Esophagus muscularis mucosa (tissue), 4 donors: ENCODE measurements at places on chromosomes 7 and 10. TPM values are rescaled to one million over a fixed set of nuclear protein-coding genes. Genes with fewer than 3 reads are reported as not detected.

DNA sequence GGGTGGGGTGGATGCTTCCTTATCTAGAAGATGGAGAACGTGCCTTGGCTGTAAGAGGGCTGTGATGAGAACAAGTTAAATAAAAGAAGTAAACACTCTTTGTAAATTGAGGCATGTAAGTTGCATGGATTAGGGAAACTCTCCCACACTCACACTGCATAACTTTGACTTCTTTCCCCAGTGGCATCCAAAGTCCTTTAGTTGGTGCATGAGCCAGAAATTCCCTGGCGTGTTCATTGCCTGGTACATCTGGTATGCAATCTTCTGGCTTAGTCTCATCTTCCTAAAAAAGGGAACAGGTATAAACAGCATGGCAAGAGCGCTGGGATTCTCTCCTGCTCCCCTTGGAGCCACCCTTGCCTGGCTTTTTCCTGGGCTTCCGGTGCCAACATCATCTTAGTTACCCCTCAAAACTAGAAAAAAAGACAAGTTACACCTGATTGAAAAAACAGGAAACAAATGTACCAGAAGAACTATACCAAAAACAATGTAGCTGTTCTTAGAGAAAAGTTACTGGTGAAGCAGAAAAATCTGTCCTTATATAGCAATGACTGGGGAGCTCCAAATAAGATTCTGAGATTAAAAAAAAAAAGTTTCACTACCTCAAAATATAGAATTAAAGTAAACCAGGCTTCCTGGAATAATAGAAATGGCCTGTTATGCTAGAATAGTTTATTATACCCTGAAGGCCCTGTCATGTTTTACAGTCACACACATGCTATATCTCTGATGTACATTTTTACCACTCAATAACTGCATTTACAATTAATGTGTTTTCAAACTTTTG, 9.9 kb downstream of the RP9 start:
- no peaks in the 10 kb centered on the region for H3K27me3 ChIP-seq
- no peak overlapping the region for H3K27ac ChIP-seq
- H3K36me3 ChIP-seq: peaks cover 94% of the 10 kb centered on the region
- no peaks in the 10 kb centered on the region for H3K4me1 ChIP-seq
- H3K4me3 ChIP-seq: no peak overlapping the region
- DNase-seq: no peak

CFAP43 gene
- total RNA-seq: not detected

DNA sequence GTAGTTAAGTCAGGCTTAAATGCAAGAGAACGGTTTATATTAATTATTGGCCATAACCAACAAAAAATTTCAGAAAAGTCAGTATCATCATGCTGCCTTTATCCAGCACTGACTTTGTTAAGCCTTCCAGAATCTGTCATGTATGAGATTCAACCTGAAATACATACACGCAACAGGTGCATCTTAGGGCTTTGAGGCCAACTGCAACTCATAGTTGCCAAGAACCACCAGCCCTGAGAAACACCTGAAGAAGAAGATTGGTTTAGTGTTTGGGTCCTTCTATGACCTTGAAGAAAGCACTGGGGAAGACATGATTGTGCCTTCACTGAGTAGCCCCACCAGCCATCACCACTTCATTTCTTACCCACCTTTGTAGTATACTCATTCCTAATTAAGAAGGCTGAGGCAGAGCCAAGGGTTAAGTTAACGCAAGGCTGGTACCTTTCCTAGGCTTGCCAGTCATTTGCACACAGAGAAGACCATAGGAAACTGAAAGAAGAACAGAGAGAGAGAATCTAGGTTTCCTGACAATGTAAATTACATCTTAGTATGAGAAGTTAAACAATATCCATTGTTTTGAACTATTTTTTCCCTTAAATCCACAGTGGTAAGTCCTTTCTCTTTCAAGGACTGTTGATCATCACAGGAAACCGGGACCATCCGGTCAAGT, 200.1 kb upstream of the PRKCQ start:
- peak; percentile 78 for DNase-seq
- H3K36me3 ChIP-seq: no peaks in the 10 kb centered on the region
- no peak overlapping the region for H3K27ac ChIP-seq

MACC1 gene
- total RNA-seq: 0.17 TPM

DNA sequence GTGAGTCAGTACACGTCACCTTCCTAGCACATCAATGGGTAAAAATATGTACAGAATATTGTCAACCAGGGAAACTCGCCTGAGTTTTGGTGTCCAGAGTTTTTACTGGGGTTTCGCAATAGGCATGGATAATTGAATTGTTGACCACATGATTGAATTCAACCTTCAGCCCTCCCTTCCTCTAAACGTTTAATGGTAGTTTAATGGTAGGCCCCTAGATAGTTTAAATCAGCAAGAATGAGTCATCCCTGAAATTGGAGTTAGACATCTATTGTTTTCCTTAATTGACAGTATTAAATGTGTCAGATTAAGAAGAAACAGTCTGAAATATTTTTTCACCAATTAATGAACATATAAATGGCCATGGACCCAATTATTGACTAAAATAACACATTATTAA, 57.8 kb upstream of the CACNA2D1 start:
- no peaks in the 10 kb centered on the region for H3K27me3 ChIP-seq
- peaks cover 4% of the 10 kb centered on the region for H3K4me1 ChIP-seq
- DNase-seq: no peak
- H3K36me3 ChIP-seq: no peaks in the 10 kb centered on the region

DNA sequence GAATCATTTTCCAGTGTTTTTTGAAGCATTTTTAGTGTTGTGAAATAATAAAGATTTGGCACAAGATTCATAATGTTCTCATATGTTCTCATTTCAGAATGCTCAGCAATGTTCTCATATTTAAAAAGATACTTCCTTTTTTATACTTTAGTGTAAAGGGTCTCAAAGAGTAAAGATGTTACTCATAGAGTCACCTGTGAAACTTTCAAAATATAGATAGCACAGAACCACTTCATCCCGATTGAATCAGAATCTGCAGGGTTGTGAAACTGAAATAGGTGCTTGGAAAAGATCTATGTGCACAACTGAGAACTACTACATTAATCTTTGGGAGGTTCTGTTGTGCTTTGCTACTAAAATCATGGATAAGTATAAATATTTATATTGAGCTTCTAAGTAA, 144.7 kb downstream of the MDFIC start:
- H3K36me3 ChIP-seq: no peaks in the 10 kb centered on the region
- no peaks in the 10 kb centered on the region for H3K27me3 ChIP-seq
- no peak overlapping the region for H3K4me3 ChIP-seq
- H3K4me1 ChIP-seq: no peaks in the 10 kb centered on the region
- no peak for DNase-seq

DNA sequence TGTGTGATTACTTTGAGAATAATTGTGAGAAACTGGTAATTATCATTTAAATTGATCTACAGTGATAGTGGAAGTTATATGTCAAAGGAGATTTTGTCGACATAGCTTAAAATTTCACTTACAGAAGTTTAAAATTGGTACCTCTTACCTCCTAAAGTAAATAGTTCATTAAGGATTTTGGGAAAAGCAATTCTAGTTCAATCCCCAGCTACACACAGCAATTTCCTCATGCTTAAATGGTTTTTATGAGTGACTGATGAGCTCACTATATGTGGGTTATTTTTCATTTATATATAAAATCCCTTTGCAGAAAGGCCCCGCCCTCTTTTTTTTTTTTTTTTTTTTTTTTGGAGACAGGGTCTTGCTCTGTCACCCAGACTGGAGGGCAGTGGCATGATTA, 12.7 kb downstream of the KMT2E start:
- DNase-seq: no peak
- H3K27me3 ChIP-seq: no peaks in the 10 kb centered on the region
- no peak overlapping the region for H3K4me3 ChIP-seq
- H3K36me3 ChIP-seq: no peaks in the 10 kb centered on the region
- peaks cover 71% of the 10 kb centered on the region for H3K4me1 ChIP-seq

DNA sequence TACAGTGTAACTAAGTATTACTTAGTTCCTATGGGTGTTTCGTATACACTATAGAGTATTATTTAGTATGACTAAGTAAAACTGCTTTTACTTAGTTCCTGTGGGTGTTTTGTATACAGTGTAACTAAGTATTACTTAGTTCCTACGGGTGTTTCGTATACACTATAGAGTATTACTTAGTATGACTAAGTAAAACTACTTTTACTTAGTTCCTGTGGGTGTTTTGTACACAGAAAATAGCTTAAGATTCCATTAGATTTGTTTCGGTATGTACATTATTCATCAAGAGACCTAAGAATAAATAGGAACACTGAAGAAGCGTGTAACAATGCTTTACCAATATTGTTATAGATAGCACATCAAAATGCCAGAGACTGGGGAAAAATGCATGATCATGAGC, 25.0 kb downstream of the IGF2BP3 start:
- H3K36me3 ChIP-seq: no peaks in the 10 kb centered on the region
- no peaks in the 10 kb centered on the region for H3K4me1 ChIP-seq
- no peak overlapping the region for H3K4me3 ChIP-seq
- H3K27ac ChIP-seq: no peak overlapping the region
- DNase-seq: no peak

DNA sequence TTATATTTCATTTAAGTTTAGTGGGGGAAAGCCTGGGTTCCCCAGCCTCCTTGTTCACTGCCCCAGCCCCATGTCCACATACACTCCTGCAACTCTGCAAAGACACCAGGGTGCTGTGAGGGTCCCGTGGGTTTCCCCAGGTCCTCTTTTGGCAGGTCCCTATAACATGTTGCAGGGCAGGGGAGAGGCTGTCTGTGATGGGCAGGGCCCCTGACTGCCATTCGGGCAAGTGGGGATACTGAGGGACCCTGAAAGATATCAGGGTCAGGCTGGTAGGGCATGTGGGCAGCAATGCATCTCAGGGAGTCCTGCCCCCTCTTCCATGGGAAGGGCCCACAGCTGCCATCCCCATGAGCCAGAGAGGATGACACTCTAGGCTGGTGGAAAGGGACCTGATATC, 28.4 kb downstream of the RASGEF1A start:
- no peak for DNase-seq
- no peaks in the 10 kb centered on the region for H3K36me3 ChIP-seq
- no peak overlapping the region for H3K27ac ChIP-seq
- H3K4me3 ChIP-seq: no peak overlapping the region

DNA sequence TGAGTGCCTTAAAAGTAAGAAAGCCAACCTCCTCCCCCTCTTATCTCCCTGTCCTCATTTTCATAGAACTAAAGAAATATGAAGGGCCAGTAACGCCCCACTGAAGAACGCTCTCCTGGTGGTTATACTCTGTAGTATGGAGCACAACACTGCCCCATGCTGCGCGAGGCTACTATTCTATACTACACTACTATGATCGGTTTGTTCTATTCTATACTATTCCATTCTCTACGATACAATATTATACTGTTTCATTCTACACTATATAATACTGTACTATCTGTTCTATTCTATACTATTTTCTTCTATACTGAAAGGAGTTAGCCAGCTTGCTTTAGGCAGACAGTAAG, 34.8 kb downstream of the DIP2C start:
- H3K36me3 ChIP-seq: no peaks in the 10 kb centered on the region
- no peaks in the 10 kb centered on the region for H3K27me3 ChIP-seq
- peak overlapping the region; percentile 91 for H3K27ac ChIP-seq

DNA sequence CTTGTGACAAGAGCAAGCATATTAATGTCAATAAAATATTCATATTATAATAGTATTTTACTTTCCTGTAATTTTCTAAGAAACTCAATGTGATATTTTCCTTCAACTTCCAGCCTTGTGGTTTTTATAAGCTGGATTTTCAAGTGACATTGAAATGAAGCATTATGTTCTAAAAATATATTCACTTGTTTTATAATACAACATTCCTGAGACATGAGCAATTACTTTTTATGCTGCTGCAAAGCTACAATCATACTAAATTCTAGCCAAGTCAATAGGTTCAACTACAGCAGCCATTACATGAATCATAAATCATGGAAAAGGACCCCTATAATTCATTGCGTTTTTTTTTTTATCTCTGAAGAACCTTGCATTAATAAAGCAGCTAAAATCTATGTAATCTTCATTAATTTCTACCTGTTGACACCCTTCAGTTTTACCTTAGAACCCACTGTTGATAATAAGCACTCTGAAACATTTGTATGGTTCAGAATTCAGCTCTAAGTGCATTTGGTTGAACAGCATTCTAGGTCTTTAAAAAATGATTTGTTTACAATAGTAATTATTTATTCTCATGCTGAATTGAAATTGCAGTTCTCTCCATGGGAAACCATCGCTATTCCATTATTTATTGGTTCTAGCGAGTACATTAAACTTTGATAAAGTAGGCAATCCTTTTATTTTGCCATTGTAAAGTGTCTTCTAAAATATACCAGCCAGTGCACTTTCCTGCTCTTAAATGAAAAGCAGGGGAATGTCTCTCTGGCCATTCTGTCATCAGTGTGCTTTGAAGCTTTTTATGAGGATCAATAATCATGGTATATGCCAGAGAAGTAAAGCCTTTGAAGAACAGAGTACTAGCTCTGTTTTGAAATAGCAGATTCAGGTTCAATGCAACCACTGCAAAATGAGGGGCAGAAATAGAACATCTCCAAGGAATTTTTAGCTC, 132.6 kb downstream of the GNAT3 start:
- H3K36me3 ChIP-seq: no peaks in the 10 kb centered on the region
- no peaks in the 10 kb centered on the region for H3K27me3 ChIP-seq
- DNase-seq: no peak
- H3K27ac ChIP-seq: peak overlapping the region; percentile 65
- no peak overlapping the region for H3K4me3 ChIP-seq
- H3K4me1 ChIP-seq: peaks cover 18% of the 10 kb centered on the region

DNA sequence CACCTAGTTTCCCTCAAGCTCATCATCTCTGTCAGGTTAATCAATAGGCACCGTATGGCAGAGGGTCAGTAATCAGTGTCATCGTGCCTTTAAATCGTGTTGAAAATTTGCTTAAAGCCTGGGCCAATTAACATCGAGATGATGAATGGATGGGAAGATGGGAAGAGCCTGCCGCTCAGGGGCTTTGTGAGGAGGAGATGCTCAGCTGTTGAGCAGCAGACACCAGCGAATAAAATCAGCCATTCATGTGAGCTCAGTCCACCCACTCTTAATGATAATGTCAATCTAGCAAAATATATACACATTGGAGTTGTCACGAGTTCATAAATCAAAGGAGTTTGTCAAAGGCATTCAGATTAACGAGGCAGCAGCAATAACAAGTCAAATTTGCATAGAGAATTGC, 97.7 kb downstream of the BTRC start:
- no peaks in the 10 kb centered on the region for H3K36me3 ChIP-seq
- no peak for DNase-seq
- no peaks in the 10 kb centered on the region for H3K27me3 ChIP-seq

DNA sequence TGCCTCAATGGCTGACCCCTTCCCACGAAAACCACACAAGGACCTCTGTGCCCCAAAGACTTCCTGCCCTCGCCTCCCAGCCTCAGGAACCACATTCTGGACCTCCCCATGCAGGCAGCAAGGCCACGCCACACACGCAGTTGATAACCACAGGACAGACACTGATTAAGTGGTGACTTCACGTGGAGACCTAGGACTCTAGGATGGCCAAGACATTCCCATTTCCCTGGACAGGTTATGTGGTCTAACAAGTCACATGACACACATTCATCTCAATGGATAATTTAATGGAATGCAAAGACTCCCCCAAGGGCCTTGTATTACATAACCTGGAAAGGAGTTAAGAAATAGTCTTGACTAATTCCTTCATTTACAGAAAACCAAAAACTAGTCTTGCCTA, 110.2 kb downstream of the LARP4B start:
- H3K4me3 ChIP-seq: no peak overlapping the region
- H3K36me3 ChIP-seq: peaks cover 68% of the 10 kb centered on the region
- no peak for DNase-seq
- no peaks in the 10 kb centered on the region for H3K4me1 ChIP-seq
- no peaks in the 10 kb centered on the region for H3K27me3 ChIP-seq
- no peak overlapping the region for H3K27ac ChIP-seq
